ENCODE measurements at places on chromosomes 12 and 14. TPM values are rescaled to one million over a fixed set of nuclear protein-coding genes. Genes with fewer than 3 reads are reported as not detected.

- DNase-seq: peak; percentile 88
Measured at GRCh38 chr14:91396959-91397815, 20.4 kb downstream of the CCDC88C start.

GRCh38 chr12:9064815-9065606, 50.7 kb downstream of the A2M start:
- peak; percentile 86 for DNase-seq

- no peak for DNase-seq
Measured at GRCh38 chr14:92589213-92589852, 75.8 kb downstream of the RIN3 start.

GRCh38 chr12:44296624-44297197, 460.8 kb downstream of the TMEM117 start:
- DNase-seq: peak; percentile 60

Gene DPPA3
- total RNA-seq: not detected

DNA sequence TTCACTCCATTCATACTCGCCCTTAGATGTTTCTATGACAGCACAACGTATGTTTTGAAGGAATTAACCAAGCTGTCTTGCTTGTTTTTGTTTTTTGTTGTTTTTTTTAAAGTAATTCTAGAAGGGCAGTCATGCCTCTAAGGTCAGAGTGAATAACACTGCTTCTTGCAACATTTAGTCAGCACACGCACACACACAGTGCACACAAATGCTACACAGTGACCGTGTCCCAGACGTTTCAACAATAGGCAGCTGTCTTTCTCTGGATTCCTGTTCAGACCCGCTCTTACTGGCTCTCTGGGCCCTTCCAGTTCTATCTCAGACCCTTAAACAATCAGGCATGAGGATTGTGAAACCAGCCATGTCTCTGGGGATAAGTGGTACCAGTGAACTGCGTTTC, 351.0 kb upstream of the FKBP4 start:
- no peak for DNase-seq

Gene ACOT4
- total RNA-seq: 0.73 TPM

Gene MANSC1
- total RNA-seq: 9.2 TPM

DNA sequence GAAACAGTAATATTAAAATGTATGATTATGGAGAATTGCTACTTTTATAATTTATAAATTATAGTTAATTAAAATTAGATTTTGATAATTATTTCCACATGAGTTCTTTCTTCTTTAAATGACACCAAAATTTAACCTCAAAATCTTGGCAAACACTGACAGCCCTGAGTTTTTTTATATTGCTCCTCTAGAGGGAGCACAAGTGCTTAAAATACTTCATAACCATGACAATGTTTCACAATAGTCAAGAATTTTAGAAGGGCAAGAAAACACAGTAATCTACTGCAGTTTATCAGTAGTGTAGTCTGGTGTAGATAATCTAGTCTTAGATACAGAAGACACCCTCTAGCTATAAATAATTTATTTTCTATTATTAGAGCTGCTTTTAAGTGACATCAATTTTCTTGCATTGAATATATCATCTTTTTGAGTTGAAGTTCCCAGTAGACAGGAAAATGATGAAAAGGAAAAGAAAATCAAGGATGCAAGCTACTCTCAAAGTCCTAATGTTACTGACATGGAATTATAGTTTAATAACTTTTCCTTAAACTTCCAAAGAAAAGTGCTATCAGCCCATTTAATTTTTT, 14.3 kb upstream of the PTGER2 start:
- DNase-seq: no peak

GRCh38 chr12:5514016-5514415, 82.1 kb downstream of the NTF3 start:
- DNase-seq: no peak

GRCh38 chr14:91977884-91978283, 30.4 kb upstream of the FBLN5 start:
- no peak for DNase-seq

Gene SH2B3
- 33.7 TPM for total RNA-seq

- DNase-seq: no peak
Measured at GRCh38 chr14:95309261-95310051, 10.3 kb downstream of the CLMN start.

- no peak for DNase-seq
Measured at GRCh38 chr12:101566318-101566717, 28.5 kb upstream of the MYBPC1 start.

GRCh38 chr14:94123296-94123695, 6.1 kb downstream of the IFI27L2 start:
- peak; percentile 47 for DNase-seq

Gene KRT74
- not detected for total RNA-seq

DNA sequence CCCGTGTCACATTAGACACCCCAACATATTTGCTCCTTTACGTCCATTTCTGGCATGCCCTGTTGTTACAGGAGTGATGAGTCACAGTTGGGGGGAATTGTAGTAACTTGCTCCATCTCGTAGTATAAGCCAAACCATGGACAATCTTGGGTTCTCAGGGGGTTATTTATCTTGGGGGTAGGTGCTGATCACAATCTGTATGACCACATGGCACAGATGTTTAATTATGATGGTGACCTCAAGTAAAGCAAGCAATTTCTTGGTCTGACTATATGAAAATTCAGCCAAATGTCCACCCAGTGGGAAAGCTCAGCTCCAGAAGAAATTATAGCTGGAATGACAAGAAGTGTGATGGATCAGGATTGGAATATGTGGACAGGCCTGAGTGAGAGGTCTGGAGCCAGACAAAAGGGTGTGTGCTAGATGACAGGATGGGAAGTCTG, 32.1 kb upstream of the STON2 start:
- DNase-seq: no peak

DNA sequence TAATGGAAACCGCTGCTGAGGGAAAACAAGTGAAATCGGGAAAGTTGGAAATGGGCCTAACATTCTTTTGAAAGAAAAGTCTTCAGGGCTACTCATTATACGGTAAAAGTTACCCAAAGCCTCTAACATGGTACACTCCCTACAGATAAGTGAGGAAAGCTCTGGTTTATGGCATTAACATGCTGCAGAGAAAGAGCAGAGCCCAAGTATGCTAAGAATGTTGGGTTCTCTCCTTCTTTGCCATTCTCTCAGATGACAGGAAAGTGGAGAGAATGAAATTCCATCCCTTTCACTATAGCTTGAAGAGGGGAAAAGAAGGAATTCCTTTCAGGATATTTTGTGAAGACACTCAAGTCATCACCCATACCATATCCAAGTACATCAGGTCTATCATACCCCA, 348.0 kb downstream of the SEC23A start:
- no peak for DNase-seq

- DNase-seq: no peak
Measured at GRCh38 chr14:51453869-51454268, 197.8 kb upstream of the FRMD6 start.

- no peak for DNase-seq
Measured at GRCh38 chr12:103571286-103571685, 15.8 kb upstream of the STAB2 start.

Gene TMEM229B
- total RNA-seq: 1.6 TPM

Gene TTC9
- total RNA-seq: 2.9 TPM

Gene RD3L
- 13.1 TPM for total RNA-seq

DNA sequence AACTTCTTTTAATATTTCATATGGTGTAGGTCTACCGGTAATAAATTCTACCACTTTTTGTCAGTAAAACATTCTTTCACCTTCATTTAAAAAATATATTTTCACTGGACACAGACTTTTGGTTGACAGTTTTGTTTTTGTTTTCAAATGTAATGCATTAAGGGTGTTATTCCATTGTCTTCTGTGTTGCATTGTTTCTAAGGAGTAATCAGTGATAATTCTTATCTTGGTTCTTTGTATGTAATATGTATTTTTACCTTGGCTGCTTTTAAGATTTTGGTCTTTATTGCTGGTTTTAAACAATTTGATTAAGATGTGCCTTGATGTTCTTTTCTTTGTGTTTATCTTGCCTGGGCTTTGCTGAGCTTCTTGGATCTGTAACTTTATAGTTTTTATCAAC, 4.1 kb downstream of the MAP1LC3B2 start:
- DNase-seq: no peak

Gene CRADD
- 50.8 TPM for total RNA-seq

DNA sequence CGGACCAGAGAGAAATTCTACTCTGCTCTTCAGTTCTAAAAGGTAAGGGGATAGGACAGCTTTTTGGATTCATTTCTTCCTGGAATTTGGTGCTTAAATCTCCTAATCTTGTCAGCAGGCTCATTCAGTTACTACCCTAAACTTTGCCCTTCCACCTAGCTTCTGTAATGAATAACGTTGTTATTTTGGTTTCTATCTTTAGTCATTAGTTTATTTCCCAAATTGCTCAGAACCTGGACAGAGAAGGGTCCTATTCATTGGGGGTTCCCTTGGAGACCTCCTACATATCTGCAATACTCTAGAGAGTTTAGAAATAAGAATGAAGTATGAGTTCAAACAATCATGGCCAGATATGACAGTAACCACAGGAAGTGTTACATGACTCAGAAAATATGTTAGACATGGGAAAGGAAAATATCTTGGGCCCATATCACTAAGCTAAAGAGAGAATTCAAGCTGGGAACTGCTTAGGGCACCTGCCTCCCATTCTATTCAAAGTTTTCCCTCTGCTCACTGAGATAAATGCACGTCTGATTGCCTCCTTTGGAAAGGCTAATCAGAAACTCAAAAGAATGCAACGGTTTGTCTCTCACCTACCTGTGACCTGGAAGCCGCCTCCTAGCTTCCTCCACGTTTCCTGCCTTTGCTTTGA, 87.9 kb downstream of the GAS2L3 start:
- no peak for DNase-seq

DNA sequence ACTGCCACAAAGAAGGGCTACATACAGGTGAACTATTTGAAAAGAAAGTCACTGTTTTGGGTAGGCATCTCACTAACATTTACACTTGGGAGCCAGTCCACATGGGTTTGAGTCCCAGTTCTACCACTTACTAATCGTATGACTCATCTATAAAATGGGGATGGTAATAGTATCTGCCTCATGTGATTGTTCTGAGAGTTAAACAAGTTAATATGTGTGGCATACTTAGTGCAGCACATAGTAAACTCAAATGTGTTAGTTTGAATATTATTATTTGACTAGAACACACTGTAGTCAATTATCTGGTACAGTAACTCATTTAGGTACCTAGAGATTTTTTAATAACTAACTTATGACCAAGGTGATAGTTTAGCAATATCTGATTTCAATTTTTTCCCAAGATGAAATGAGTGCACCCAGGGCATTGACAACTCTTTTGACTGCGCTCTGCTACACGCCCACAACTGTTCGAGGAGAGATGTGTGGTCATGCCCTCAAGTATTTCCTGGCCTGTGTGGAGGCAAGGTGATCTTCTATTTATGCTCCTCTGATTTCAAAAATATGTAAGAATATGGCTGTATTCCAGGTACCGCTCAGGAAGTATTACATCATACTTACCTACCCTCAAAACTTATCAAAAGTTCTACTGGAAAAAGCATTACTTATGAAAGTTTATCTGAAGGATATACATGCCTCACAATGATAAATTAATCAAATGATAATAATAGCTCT, 210.6 kb upstream of the EGLN3 start:
- DNase-seq: no peak

- DNase-seq: no peak
Measured at GRCh38 chr12:92560713-92561542, 141.9 kb upstream of the PLEKHG7 start.

- no peak for DNase-seq
Measured at GRCh38 chr14:53108292-53109104, 44.6 kb downstream of the DDHD1 start.

DNA sequence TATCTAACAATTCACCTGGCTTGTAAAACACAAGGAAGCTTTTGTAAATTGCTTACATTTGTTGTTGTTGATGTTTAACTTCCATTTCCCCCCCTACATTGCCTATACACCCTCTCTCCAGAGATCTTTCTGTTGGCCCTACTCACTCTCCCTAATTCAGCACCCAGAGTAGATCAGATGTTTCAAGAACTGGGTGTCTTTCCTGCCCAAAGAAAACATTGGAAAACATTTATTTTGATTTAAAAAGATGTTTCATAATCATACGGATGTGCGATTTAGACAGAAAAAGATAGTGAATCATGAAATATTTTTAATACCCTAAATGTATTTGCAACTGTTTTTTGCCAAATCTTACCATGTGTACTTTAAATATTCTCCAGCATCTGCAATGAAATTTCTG, 446.4 kb upstream of the RGS6 start:
- no peak for DNase-seq

GRCh38 chr12:119804011-119804641, 73.0 kb downstream of the CIT start:
- DNase-seq: no peak

DNA sequence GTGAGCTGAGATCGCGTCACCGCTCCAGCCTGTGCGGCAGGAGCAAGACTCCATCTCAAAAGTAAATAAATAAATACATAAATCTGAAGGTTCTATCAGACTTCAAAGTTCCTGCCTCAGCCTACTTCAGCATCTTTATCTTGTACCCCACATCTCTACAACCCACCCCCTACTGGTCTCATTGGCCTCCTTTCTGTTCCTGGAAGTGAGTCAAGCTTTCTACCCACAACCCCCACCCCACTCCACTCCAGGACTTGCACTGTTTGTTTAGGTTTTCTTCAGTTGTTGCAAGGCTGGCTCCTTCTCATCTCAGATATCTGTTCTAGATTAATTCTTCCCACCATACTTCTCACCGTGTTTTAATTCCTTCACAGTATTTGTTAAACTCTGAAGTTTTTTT, 714 bp upstream of the PSMC6 start:
- no peak for DNase-seq

DNA sequence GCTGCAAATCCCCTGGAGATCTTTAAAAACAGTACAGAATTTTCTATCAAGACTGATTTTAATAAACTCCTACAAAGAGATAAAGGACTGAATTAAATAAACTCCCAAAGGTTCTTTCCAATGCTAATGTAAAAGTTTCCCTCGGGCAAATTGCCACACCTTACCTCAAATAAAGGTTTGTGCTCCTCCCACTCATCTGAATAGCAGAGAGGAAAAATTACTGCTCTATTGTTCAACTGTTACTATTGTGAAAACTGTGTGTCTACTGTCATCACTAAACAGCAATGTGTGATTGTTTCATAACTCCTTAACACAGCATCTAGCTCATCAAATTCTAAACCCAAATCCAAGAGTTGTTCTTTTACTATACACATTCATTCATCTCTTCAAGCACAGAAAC, 3.2 kb downstream of the SPTLC2 start:
- no peak for DNase-seq

Gene KRT72
- total RNA-seq: not detected

Gene TTC5
- 11.1 TPM for total RNA-seq

GRCh38 chr12:47707905-47708543, 2.2 kb upstream of the RPAP3 start:
- no peak for DNase-seq

GRCh38 chr12:102064476-102064875, 2.7 kb upstream of the WASHC3 start:
- no peak for DNase-seq

Gene PPP1R1A
- 37.9 TPM for total RNA-seq

- DNase-seq: no peak
Measured at GRCh38 chr14:30214461-30215090, 286.9 kb upstream of the PRKD1 start.

- DNase-seq: no peak
Measured at GRCh38 chr12:11630046-11630706, 19.3 kb upstream of the ETV6 start.
